ENCODE measurements at places on chromosomes 5 and 9.

GRCh38 chr9:98532147-98532546 is 176.6 kb downstream of the GABBR2 start:
- DNase-seq = no peak

GRCh38 chr5:171272996-171273970 is 35.8 kb upstream of the TLX3 start:
- peak; percentile 12 for DNase-seq

DNA sequence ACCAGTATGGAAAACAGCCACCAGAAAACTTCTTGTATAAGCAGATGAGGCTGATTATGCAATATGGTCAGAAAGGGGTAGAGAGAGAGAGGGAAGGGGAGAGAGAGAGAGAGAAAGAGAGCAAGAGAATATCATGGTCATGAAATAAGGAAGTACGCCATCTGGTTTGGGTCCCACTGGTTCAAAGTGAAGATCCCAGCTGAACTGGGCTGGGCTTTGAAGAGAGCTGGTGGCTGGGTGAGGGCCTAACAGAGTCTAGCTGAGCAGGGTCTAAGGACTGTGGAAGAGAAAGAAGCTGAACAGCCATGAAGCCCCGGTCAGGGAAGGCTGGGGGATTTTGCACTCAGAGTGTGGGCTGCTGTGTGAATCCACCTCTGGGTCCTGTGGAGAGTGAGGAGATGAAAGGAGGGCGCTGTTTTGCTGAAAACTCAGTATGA is 14.6 kb downstream of the TRIM14 start:
- DNase-seq = no peak

DNA sequence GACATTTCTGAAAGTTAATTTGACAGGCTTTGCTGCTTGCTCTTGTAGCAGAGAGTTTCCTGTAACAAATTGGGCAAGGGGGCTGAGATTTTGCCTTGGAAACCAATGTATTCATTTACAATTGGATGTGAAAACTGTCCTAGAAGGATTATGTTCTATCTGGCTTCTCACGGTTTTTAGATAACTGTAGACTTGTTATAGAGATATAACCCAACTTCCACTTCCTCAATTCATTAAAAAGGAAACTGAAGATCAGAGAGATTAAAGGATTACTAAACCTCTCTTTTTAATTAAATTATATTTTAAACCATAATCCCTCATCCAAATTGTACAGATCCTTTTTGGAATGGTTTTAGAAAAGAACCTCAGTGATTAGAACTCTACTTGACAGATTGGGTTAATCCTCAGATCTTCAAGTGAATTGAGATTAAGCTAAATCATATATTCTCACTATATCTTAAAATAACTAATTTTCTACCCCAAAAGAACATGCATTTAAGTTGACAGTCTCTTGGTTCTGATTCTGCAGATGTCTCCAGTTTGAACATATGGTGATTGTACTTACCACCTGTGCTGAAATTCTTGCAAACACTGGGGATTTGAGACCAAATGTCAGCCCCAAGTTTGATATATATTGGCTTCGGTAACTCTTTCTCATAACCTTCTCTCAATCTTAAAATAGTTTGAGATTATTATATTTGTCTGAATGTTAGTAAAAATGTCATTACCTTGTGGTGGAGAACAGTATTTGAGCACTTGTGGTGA is 130.1 kb upstream of the C9orf72 start:
- DNase-seq = no peak

- DNase-seq = no peak
Measured at GRCh38 chr9:36011379-36011778, 25.3 kb upstream of the RECK start.

GRCh38 chr9:116924462-116925110 is 237.5 kb downstream of the TRIM32 start:
- DNase-seq = no peak

DNA sequence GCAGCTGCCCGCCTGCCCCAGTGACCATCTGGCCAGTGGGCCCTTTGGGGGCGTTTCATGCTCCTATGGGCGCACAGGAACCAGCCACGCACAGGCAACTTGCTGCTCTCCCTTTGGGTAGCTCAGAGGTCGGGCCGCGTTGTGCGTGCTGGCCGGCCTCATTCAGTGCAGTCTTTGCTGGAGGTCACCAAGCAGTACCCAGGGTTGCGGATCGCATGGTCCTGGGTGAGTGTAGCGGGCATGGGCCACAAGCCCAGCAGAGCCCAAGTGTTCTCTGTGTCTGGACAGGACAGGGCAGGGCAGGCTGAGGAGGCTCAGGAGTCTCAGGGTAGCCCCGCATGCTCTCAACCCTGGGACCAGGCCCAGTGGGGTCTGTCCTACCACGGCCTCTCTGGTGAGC is 9.9 kb upstream of the MRNIP start:
- no peak for DNase-seq

DNA sequence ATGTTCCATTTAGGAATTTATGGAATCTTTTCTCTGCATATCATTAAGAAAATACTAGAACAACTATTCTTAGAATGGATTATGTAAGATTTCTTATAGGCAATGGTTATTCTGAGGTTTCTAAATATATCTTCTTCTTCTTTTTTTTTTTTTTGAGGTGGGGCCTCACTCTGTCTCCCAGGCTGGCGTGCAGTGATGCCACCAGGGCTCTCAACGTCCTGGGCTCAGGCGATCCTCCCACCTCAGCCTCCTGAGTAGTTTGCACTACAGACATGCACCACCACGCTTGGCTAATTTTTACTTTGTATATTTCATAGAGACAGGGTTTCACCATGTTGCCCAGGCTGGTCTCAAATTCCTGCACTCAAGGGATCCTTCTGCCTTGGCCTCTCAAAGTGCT is 137.2 kb downstream of the SREK1 start:
- no peak for DNase-seq

- peak; percentile 4 for DNase-seq
Measured at GRCh38 chr5:137453483-137454080, 45.5 kb downstream of the SPOCK1 start.

DNA sequence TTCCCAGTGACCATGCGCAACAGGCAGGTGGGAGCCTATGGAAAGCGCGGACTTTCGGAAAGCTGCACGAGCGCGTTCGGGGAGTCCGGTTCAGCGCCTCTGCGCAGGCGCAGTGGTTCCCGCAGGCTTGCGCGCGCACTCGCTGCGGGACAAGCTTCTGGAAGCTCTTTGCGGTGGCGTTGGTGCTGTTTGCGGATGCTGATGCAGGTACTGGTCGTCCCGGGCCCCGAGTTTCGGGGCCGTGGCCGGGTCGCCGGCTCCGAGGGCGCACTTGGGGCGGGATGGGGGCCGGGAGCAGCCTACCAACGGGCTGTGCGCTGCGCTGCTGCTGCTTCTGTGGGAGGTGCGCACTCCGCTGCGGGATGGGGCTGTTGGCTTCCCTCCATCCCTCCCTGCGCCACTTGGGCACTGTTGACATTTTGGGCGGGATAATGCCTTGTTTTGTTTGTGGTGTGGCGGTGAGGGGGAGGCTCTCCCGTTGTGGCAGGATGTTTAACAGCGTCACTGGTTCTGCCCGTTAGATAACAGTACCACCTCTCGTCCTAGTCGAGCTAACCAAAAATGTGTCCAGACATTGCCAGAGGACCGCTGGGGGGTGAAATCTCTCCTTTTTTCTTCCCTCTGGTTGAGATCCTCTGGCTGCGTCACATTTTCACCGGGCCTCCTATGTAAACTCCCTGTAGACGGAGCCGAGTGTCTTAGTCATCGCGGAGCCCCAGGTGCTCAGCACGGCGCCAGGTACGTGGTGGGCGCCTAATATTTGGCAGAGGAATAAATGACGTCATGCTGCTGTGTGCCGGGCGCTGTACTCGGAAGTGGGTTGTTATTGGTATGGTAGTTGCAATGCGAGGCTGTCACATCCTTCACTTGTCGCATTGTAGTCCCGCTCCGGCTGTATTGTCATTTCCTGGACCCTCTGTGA is at the start of gene ZNF483:
TSS of gene ZNF483 (plus strand) at position 124 of the 922 bp plus-strand sequence. CDS start 2,217 bp downstream, outside the sequence.
- DNase-seq = peak; percentile 75

GRCh38 chr9:4837261-4838188 is 44.8 kb downstream of the RCL1 start:
- no peak for DNase-seq

DNA sequence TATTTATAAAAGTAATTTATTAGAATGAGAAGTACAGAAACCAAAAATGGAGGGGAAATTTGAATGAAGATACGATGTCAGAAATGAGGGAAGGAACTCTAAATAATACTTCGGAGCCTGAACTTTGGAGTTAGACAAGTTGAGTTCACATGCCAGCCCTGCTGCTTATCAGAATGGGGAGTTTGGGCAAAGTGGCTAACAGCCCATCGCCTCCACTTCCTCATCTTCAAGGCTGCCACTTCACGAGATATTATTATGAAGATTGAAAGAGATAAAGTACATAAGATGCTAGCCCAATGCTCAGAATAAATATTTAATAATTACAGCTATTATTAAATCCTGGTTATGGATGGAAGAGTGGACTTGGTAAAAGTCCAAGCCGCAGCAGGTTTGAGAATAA is 56.2 kb upstream of the ABCA1 start:
- DNase-seq = no peak

DNA sequence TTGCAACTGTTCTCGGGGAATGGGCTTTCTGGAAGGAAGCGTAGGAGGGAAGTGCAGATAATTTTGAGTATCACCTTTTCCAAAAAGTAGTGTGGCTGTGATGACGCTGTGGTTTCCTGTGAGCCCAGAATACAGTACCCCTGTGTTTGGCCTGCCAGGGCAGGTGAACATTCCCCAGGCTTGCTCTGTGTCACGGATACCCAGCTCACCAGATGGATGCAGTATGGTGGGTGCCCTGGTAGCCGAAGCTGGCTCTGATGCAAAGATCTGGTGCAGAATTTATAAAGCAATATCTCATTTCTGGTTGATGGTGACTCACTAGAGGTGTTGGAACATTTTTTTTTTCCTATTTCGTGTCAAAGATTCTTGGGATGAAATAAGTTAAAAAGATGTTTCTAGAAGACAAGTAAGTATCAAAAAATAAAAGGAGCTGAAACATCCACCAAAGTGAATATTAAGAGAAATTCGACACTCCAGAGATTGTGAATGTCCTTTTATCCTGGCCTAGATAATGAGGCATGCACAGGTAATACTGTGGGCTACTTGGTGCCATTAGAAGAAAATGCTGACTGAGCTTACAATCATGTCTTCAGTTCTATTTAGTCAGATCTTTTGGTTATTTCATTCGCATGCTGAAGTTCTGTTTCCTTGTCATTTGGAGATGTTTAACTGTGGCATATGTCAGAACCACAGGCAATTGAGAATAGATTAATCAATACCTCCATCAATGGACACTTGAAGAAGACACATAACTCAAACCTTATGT is 200.1 kb downstream of the GADD45G start:
- DNase-seq = no peak

- DNase-seq = no peak
Measured at GRCh38 chr9:33310748-33311147, 20.4 kb downstream of the NFX1 start.

DNA sequence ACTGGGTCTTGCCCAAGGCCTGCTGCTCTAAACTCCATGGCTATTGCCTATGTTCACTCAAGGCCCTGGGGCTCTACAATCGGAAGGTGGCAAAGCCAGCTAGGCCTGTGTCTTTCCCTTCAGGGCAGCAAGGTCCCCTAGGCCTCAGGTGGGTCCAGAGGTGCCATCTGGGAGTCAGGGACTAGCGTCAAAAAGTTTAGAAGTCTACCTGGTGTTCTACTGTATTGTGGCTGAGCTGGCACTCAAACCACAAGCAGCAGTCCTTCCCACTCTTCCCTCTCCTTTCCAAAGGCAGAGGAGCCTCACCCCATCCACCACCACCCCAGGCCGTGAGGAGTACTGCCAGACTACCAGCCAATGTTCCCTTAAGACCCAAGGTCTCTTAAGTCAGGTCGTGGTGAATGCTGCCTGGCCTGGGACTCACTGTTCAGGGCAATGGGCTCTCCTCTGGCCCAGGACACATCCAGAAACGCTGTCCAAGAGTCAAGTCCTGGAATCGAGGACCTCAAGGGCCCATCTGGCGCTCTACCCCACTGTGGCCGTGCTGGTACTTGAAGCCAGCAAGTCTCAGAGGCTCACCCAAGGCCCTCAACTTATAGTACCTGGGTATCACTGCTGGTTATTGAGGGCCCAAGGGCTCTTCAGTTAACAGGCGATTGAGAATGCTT is 13.0 kb upstream of the SARDH start:
- DNase-seq = no peak

DNA sequence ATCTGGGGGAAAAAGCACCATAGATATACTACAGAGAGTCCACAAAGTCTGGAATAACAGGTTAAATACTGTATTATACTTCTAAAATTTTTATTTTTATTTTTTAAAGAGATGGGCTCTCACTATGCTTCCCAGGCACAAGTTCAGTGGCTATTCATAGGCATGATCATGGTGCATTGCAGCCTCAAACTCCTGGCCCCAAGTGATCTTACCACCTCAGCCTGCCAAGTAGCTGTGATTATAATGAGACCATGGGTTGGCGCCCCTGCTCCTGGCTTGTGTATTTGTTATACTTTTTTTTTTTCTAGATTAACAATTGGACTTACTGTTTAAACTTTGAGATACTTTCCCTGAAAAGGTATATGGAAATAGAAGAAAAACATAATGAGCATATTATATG is 25.9 kb downstream of the ERBIN start:
- DNase-seq = no peak

GRCh38 chr5:141050622-141051520 is at the start of gene PCDHB1:
Gene PCDHB1 (plus strand): TSS chr5:141051374. CDS start chr5:141051471, 97 bp downstream.
- no peak for DNase-seq

- DNase-seq = no peak
Measured at GRCh38 chr5:58357121-58357520, 102.8 kb downstream of the PLK2 start.

GRCh38 chr5:175746851-175747250 is 89.0 kb downstream of the HRH2 start:
- DNase-seq = no peak

GRCh38 chr5:179385914-179386313 is 40.7 kb upstream of the ADAMTS2 start:
- no peak for DNase-seq

DNA sequence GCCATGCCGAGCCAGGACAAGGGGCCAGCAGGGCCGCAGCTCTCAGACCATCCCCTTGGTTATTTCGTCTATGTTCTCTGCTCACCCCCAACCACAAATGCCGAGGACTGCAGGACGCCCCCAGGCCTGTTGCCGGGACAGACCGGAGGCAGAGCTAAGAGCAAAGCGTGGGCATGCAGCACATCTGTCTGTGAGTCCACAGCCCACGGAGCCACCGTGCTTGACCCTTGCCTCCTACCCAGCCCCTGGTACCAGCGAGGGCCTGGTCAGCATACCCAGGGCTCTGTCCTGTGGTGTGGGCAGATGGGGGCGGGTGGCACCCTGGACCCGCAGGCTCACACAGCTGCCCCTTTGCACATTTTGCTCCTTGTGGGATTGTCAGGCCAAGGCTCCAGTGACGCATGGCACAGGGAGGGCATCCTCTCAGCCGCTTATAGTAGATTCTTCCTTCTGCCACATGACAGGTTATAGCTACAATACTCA is 4.7 kb downstream of the BRD3 start:
- DNase-seq = no peak

GRCh38 chr5:153824909-153825308 is 213.8 kb downstream of the FAM114A2 start:
- no peak for DNase-seq

- DNase-seq = no peak
Measured at GRCh38 chr9:102000956-102001355, 262.5 kb upstream of the GRIN3A start.

Measured in activated CD4-positive, alpha-beta T cell treated with anti-CD3 and anti-CD28 coated beads, Interleukin-2, Interleukin-6, amounts not matched to agents 100 ng/mL and 50 ng/mL, durations not matched to agents 16 hours and 8 hours (primary cell).